Hippocampal formation (tissue), 2 donors: ENCODE measurements at places on chromosomes 1 and 21.

- no peak for DNase-seq
Observed at GRCh38 chr21:24881506-24881905, 725.8 kb downstream of the MRPL39 start.

DNA sequence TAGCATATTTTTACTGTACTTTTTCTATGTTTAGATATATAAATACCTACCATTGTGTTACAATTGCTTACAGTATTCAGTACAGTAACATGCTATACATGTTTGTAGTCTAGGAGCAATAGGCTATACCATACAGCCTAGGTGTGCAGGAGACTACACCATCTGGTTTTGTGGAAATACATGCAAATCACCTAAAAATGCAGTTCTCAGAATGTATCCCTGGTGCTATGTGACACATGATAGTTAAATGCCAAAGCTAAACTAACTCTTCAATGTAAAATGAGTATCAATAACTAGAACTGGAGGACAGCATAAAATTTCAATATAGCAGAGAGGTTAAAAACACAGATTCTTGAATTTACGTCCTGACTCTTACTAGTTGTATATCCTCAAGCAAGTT, 14.8 kb downstream of the NUCKS1 start:
- no peak for DNase-seq

DNA sequence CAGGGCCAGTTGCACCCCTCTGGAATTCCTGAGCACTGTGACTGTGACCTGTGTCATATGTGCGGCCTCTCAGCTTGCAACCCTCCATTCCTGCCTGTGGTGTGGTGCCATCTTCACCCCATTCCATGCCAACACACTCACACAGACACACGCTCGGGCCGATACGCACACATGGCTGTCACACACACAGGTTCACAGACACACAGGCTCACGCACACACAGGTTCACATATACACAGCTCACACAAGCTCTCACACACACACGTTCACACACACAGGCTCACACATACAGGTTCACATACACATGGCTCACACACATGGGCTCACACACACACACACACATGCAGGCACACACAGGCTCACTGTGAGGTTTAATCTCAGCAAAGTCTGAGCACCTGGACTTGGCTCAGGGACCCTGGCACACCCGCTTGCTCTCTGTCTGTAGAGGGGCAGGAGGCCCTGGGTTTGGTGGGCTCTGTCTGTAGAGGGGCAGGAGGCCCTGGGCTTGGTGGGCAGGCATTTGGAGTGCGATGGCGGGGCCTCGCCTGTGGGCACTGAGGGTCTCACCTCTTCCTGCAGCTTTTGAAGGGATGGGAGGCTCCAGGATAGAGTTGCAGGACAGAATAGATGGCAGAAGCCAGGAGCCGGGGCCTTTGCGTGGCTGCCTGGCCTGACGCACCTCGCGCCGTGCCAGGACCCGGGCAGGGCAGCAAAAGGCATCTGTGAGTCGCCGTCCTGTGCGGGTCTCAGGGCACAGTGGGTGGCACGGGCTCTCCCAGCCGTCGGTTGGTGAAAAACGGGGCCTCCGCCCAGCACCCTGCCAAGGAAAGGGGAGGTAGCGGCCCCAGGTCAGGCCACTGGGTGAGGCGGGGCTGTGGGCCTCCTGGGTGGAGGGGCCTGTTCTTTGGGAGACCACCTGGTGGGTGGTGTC, 17.1 kb downstream of the COL18A1 start:
- DNase-seq, result no peak

DNA sequence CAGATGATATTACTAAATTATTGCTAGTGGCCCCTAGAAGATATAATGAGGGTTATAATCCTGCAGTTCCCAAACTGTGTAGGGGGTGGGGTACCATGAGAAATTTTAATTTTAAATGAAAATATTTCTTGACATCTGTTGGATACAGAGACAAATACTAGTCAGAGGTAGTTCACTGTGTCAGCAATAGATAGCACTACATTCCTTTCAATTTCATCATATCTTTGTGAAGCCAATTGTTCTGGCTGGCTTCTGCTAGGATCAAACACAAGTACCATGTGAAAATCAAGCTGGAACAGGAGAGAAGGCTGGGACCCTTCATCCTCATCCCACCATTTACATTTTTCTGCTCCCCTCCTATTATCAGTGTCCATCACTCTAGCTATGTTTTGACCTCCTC, 208.1 kb downstream of the USH2A start:
- DNase-seq, result no peak

DNA sequence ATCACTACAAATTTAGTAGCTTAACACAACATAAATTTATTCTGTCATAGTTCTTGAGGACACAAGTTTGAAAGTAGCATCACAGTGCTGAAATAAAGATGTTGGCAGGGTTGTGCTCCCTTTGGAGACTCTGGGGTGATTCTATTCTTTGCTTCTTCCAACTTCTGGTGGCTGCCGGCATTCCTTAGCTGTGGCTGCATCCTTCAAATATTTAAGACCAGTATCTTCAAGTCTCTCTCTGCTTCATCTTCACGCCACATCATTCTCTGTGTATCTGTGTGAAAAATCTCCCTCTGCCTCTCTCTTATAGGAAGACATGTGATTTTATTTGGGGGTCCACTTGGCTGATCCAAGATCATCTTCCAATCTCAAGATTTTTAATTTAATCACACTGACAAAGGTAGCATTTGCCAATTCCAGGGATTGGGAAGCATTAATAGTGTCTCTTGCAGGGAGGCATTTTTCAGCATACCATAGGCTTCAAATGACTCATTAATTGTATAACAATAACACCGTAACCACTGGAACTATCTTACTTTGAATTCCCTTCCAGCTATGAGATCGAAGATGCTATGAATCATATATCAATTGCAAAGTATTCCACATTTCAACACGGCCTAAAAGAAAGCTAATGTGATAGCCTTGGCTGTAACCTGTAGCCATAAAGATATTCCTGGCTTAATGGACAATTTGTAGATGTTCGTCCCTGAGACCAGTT, 74.6 kb downstream of the DPT start:
- no peak for DNase-seq

DNA sequence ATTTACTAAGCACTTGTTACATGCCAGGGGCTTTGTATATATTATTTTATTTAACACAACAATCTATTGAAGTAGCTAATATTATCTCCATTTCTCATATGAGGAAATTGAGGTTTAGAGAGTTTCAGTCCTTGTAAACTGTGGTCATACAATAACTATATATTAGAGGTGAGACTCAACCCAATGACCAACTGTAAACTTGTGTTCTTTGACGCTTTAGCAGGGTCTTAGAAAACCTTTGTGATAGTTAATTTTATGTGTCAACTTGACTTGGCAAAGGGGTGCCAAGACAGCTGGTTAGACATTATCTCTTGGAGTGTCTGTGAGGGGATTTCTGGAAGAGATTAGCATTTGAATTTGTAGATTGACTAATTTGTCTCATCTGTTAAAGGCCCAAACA, 252.4 kb upstream of the B3GALT2 start:
- no peak for DNase-seq

DNA sequence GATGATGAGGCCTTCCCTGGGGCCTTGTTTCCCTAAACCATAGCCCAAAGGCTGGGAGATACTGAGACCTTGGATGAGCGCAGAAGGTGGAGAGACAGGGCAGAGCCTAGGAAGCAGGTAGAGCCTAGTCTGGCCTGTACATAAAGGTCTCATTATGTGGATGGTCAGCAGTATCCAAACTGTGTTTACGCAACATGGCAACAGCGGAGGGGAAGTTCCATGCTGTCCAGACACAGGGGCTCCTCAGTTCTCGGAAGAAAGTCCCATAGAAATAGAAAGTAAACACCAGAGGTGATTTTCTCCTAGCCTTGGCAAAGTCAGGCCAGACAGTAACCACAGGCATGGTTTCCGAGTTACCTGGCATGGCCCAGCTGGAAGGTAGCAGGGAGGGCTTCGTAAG, 42.1 kb upstream of the MPZL1 start:
- DNase-seq, result no peak

GRCh38 chr1:62884156-62884740, 100.3 kb downstream of the ATG4C start:
- DNase-seq, result no peak

- DNase-seq, result no peak
Observed at GRCh38 chr21:32001390-32001789, 128.6 kb downstream of the HUNK start.

- DNase-seq, result no peak
Observed at GRCh38 chr1:150441121-150441520, 46.1 kb upstream of the TARS2 start.

GRCh38 chr1:226823643-226824042, 46.8 kb upstream of the PSEN2 start:
- no peak for DNase-seq

DNA sequence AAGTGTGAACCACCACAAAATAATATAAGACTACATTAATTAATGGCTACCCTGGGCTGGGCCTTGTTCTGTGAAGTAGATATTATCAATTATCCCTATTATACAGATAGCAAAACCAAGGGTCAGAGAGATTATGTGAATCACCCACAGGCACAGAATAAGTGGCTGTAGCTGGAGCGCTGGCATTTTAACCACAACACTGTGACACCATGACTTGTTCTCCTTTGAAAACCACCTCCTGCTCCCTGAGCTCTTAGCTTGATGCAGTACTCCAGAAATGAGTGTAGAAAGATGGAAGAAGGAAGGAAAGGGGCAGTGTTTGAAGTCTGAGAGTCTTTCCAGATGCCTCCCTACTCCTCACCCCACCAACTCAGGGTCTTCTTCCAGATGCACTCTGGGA, 29.5 kb upstream of the JUN start:
- no peak for DNase-seq

DNA sequence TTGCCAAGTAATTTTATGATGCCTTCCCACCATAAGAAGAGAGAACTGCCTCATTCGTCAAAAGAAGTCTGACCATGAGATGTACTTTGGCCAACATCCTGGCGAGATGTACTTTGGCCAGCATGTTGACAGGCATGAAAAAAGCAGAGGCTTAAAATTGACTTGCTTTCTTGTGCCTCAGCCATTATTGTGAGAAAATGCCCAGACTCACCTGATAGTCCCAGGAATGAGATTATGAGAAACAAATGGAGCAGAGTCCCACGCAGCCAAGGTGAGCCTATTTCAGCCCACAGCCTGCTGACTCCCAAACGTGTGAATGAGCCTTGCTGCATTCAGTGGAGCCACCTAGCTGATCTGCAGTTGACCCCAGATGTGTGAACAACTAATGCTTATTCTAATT, 43.5 kb upstream of the ZNF644 start:
- DNase-seq, result no peak

DNA sequence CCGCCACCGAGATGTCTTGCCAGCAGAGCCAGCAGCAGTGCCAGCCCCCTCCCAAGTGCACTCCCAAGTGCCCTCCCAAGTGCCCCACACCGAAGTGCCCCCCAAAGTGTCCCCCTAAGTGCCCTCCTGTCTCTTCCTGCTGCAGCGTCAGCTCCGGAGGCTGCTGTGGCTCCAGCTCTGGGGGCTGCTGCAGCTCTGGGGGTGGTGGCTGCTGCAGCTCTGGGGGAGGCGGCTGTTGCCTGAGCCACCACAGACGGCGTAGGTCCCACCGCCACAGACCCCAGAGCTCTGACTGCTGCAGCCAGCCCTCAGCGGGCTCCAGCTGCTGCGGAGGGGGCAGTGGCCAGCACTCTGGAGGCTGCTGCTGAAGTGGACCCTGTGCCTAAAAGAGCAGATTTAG, 1.4 kb downstream of the LCE1F start:
- DNase-seq, result no peak

GRCh38 chr1:4323309-4323708, 331.1 kb upstream of the AJAP1 start:
- DNase-seq, result no peak

DNA sequence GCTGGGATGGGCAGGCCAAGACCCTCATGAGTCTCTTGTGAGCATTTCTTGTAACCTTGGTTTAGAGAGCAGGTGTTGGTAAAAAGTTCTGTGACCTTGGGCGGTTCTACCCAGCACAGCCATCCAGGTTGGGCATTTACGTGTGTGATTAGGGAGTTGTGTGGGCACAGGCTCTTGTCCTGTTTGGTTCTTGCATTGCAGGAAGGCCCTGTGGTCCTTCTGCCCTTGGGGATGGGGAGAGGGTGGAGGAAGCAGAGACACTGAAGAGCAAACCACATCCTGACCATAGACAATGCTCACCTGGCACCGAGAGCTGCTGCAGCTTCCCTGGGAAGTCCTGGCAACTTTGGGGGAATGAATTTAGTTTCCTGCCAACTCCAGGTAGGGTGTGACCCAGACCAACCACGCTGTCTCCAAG, 25.6 kb downstream of the RNF187 start:
- no peak for DNase-seq

DNA sequence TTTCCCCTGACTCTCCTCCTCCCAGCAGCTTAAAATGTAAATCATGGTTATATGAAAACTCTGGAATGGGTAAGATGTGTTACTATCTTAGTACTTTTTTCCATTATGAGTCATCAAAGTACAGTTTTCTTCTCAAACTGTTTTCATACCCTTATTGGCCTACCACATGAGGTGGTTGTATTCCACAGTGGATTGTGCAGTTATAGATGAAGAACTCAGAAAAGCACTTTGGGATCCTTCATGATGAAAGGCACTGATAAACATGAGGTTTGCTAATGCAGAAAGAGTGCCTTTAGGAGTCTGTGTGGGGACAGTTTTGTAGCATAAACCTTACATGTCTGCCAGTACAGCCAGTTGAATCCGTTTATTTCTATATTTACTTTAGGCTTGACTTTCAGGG, 32.0 kb upstream of the MYOCOS start:
- no peak for DNase-seq

DNA sequence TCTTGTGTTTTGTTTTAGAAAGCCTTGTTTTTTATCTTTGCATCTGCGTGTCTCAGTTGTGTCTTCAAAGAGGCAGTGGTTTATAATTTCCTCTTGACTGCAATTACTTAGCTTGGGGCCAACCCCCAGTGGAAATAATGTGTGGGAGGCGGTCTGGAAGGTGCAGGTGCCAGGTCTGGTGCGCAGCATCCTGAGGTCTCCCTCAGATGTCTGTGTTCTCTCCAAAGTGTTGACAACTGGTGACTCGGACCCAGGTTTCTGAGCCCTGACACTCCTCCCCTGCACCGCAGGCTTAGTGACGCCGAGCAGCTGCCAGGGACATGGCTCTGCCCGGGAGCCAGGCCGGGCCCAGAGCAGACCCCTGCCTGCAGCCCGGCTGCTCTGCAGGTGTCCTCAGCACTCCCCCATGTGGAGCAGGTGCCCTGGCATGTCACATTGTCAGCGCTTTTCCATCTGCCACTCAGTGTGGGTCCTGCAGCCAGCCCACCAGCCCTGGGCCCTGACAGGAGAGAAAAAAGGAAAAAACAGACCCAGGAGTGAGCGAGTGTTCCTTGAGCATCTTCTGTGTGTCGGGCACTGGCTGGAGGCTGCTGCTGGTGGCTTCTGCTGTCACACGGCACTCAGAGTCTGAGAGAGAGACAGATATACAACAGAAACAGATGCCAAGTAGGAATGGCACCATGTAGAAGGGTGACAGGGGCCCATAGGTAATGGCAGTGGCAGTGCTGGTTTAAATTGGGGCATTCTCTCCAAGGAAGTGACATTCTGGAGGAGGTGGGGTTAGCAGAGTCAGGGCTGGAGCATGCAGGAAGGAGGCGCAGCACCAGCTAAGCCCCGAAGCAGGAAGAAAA, 24.8 kb upstream of the SELENON start:
- DNase-seq, result no peak

- DNase-seq, result no peak
Observed at GRCh38 chr1:32199717-32200072, 700 bp upstream of the CCDC28B start.
